ENCODE measurements at places on chromosomes 6 and 20.

GRCh38 chr20:52348434-52348833, 156.9 kb upstream of the ZFP64 start:
- DNase-seq: no peak

- no peak for DNase-seq
Measured at GRCh38 chr6:148700047-148700715, 46.6 kb upstream of the UST start.

DNA sequence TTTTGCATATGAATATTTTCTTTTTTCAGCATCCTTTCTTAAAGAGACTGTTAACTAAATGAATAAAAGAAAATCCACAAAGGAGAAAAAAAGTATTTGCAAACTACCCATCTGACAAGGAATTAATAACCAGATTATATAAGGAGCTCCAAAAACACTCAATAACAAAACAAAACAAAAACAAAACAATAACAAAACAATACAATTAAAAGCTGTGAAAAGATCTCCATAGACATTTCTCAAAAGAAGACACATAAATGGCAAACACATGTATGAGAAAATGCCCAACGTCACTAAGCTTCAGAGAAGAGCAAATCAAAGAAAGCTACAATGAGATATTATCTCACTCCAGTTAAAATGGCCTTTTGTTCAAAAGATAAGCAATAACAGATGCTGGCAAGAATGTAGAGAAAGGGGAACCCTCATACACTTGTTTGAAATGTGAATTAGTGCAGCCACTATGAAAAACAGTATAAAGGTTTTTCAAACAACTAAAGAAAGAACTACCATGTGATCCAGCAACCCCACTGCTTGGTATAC, 1310.0 kb upstream of the EYS start:
- no peak for DNase-seq

DNA sequence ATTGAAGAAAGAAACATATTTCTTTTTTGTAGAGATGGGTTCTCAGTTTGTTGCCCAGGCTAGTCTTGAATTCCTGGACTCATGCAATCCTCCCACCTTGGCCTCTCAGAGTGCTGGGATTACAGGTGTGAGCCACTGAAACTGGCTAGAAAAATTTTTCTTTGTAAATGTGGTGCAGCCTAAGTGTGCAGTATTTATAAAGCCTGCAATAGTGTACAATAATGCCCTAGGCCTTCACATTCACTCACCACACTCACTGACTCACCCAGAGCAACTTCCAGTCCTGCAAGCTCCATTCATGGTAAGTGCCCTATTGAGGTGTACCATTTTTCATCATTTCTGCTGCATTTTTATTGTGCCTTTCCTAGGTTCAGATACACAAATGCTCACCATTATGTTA, 31.4 kb downstream of the NHSL1 start:
- DNase-seq: no peak

- peak; percentile 58 for DNase-seq
Measured at GRCh38 chr20:62860391-62860923, 1.2 kb downstream of the TCFL5 start.

DNA sequence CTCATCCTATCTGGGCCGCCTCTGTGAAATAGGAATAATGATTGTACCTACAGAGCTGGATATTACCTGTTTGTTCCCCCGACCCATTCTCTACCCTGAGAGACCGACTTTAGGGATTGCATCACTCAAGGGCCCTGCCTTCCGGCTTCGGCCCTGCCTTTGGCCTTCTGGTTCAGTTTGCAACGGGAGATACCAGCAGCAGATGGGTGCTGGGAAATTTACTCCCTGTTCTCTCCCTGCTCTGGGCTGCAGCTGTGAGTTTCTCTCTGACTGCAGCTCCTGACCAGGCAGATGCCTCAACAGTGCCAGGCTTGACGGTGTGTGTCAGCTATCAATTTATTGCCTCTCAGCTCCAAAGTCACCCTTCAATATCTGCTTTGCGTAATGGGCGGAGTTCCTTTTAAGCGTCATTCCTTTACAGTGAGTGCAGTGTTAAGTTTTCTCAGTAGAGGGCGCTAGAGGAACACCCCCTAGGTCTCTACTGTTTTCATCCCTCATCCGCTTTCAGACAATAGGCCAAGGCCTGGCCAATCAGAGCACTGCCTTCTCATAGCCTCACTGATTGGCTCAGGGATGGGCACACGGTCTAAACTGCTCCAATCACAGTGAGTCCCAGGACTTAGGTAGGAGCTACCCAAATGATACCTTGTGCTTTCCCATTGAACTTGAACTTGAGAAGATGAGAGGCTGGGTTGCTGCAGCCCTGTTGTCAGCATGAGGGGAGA, 30.0 kb downstream of the KCNG1 start:
- DNase-seq: no peak

DNA sequence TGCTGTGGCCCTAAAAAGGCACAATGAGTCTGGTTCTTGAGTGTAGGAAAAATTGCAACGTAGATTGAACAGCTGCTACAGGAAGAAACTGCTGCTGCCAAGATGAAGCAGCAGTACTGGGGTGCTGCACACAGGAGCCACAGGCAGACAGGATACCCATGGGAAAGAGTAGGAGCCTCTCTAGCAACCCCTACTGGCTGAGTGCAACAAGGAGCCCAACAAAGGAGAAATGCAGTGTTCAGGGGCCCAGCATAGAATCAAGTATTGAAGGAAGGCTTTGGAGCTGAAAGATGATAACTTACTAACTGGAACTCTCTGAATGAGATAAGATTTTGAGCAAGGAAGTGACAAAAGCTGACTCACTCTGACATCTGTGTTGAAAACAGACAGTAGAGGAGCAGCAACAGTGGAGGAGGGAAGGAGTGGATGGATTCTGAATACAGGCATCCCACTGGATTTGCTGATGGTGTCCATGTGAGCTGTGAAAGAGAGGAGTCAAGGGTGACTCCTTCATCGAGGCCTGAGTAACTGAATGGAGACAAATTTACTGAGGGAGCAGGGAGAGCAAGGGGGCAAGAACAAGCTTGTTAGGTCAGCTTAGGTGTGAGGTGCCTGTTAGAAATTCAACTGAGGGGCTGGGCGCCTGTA, 534.7 kb upstream of the JARID2 start:
- no peak for DNase-seq

DNA sequence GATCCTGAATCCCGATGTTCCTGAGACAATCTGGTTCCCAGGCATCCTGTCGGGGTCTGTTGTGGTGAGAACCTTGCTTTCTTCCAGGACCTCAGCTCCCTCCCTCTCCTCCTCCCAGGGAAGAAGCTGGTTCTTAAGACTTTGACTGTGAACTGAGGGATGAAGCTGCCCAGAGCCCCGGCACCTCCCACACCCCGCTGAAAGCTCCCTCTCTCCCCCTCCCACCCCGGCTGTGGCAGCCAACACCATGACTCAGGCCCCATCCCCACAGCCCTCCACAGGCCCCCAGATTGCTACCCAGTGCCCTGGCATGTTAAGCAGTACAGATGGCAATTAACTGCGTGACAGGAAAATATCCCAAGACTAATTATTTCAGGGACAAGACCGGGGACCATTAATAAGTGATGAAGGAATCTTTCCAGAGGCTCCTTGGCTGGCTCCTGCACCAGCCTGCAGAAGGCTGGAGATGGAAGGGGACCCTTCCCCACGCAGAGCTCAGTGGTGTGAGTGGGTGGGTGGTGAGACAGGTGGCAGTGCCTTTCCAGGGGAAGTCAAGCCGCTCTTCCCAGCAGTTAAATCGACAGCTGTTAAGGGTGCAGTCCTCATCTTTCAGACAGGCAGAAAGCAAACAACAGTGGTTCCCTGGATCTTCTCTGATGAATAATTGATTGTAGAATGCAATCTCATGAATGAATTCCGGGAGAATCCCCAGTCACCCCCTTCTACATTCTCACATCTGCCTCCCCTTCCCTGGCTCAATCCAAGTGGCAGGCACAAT, 237.9 kb downstream of the LRFN2 start:
- no peak for DNase-seq

DNA sequence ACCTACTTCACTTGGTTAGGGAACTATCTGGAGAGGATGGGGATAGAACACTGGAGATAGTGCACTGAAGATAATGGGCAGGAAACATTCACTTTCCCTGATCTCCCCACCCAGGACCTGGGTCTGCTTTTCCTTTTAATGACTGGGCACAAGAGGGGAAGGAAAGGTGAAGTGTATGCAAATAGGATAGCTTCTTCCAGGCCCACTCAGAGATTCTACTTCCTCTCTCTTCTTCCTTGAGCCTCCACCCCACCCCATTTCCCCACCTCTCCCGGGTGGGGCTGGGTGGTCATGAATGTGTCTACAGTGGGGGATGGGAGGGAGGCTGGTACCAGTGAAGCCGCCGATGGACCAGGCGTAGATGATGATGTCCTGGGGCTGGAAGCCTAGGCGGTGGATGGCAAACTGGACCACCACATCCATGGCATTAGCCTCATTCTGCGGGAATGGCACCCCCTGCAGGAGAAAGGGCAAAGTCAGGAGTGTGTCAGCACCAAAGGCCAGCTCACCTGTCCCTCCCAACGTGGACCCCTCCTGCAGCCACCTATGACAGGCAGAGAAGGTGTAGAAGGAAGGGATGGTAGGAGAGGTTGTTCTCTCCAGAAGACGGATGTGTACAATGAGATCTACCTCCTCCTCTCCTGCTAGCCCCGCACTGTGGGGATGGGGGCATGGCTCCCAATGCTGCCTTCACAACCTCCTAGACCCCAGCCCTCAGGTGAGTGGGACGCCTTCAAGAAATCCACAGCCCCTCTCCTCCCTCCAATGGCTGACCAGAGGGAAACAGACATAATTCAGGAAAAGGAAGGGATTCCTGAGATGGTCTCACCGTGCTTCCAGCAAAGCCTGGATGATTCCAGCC, 8.6 kb upstream of the LY6G5C start:
- DNase-seq: no peak

- no peak for DNase-seq
Measured at GRCh38 chr6:3520281-3521230, 63.7 kb upstream of the SLC22A23 start.

DNA sequence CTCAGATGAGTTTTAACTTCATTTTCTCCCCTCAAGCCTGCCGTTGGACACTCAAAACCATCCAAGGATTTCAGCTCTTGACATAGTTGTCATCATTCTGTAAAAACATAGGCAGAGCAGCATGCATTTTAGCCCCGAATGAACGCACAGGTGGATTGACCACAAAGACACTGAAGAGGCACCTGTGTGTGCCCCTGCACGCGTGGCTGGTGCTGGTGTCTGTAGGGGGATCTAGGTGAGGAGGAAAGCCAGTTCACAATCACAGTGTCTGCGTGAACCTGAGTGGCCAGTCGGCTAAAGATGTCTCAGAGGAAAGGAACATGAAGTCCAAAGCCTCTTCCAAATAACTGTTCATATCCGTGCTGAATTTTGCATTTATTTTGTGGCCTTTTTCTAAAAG, 309.2 kb downstream of the QKI start:
- no peak for DNase-seq

- DNase-seq: peak; percentile 42
Measured at GRCh38 chr6:125944434-125944816, 12.1 kb upstream of the HINT3 start.

- DNase-seq: peak; percentile 98
Measured at GRCh38 chr20:64062596-64063388, at the start of gene TCEA2. Gene TCEA2 (plus strand): TSS chr20:64063198. CDS start chr20:64063313, 115 bp downstream.

- DNase-seq: no peak
Measured at GRCh38 chr20:7207186-7207798, 439.8 kb downstream of the BMP2 start.

DNA sequence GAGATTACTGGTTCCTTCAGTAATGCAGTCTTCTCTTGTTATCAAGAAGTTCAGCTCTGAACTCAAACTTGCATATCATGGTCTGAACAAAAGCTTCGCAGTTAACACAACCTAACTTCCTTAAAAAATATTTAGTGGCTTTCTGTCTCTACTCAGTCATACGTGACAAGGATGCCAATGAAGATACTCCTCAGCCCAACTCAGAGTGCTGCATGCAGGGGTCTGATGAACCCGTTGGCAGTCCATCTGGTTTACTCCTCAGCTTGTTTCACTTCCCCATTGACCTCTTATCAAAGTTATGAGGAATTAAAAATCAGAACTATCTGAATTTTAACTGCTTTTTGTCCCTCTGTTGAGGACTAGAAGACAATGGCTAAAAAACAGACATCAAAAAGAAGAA, 56.6 kb upstream of the RIN2 start:
- no peak for DNase-seq

DNA sequence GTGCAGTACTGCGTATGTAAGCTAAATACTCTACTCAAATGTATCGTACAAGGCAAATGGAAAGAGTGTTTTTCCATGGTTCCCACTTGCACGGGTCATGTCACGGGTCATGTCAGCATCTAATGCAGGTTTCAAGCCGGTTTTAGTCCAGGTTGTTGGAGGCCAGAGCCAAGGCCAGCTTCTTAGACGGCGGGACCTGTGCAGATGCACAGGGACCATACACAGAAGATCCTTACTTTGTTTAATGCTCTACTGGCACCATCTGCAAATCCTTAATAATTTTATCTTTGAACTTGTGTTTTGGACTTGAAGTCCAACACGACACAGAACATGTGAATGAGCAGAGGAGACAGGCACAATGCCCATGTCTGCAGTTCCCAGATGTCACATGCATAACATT, 42.7 kb downstream of the SOD2 start:
- DNase-seq: no peak

- no peak for DNase-seq
Measured at GRCh38 chr6:30829639-30830255, 54.6 kb upstream of the DDR1 start.

GRCh38 chr6:47221565-47221964, 88.1 kb downstream of the TNFRSF21 start:
- no peak for DNase-seq

- DNase-seq: no peak
Measured at GRCh38 chr6:158519761-158520160, 40.1 kb upstream of the TMEM181 start.

- no peak for DNase-seq
Measured at GRCh38 chr6:158714706-158715105, 64.9 kb downstream of the SYTL3 start.

GRCh38 chr6:130362128-130362527, 3.7 kb upstream of the TMEM200A start:
- no peak for DNase-seq

GRCh38 chr6:10745116-10745515, 2.5 kb upstream of the TMEM14B start:
- DNase-seq: no peak

DNA sequence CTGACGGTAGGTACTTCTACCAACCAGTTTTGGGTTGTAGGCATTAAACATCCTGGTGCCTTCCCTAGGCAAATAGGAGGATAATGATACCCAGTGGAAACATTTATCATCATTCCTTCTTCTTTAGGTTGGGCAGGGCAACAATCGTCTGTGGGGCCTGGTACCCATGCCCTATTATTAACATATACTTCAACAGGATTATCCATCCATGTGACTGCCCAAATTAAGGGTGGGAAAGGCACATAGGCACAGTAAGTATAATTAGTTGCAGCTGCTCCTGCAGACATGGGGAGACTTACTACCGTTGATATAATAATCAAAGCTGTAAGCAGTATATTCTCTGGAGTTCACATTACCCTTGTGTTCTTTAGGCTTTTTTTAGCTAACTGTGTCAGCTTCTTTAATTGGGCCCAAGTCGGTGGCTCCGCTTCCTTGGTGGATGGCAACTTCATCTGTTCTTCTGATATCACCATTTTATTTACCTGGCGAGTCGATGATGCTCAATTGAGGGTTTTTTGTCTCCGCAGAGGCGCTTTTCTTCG, 16.8 kb downstream of the RPL7L1 start:
- DNase-seq: no peak

- DNase-seq: no peak
Measured at GRCh38 chr6:89400912-89401399, 11.1 kb downstream of the RRAGD start.

GRCh38 chr6:170461556-170462365, 91.3 kb downstream of the PSMB1 start:
- DNase-seq: no peak

- DNase-seq: no peak
Measured at GRCh38 chr20:31989030-31989645, 21.1 kb upstream of the CCM2L start.

GRCh38 chr20:63896264-63897105, 1.6 kb downstream of the DNAJC5 start:
- DNase-seq: peak; percentile 54

Data from kidney (tissue), 22 donors.